ENCODE measurements at places on chromosomes 2 and 18.

DNA sequence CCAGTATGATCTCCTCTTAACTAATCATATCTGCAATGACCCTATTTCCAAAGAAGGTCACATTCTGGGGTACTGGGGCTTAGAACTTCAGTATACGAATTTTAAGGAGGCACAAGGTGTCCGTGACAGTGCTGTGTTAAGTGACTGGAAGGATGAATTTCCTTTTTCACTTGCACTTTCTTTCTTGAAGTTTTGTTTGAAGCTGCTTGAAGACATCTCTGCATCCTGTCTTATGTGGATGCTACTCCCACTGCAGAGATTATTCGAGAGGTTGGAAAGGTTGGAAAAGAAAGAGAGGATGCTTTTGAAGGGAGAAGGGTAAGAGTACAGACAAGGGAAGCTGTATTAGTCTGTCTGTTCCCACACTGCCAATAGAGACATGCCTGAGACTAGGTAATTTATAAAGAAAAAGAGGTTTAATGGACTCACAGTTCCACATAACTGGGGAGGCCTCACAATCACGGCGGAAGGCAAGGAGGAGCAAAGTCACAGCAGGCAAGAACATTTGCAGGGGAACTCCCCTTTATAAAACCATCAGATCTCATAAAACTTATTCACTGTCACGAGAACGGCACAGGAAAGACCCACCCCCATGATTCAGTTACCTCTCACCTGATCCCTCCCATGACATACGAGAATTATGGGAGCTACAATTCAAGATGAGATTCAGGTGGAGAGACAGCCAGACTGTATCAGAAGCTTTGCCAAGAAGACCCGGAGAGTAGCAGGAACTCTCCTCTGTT, 3.6 kb upstream of the RNF144A start:
- DNase-seq, result no peak

DNA sequence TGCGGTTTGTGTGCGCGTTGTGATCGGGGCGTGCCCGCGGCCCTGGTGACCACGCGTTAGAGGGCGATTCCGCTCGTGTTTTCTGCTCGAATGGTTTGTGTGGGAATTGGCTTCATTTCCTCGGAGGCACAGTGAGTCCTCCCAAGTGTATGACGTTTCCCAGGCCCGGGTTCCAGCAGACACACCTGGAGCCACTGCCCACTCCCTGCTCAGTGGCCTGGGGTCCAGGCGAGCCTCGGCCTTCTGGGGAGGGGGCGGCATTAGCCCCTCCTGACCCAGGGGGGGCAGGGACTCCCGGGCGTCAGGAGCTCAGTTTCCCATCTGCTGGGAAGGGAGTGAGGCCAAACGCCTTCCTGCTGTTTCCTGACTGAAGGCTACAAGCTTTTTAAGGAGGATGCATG, 92.1 kb downstream of the NFATC1 start:
- no peak for DNase-seq

GRCh38 chr18:69664399-69664798, 263.7 kb downstream of the DOK6 start:
- DNase-seq, result no peak

- no peak for DNase-seq
Observed at GRCh38 chr2:200810998-200811332, 745 bp upstream of the BZW1 start.

GRCh38 chr2:150586858-150587257, 99.4 kb upstream of the RND3 start:
- peak; percentile 48 for DNase-seq

DNA sequence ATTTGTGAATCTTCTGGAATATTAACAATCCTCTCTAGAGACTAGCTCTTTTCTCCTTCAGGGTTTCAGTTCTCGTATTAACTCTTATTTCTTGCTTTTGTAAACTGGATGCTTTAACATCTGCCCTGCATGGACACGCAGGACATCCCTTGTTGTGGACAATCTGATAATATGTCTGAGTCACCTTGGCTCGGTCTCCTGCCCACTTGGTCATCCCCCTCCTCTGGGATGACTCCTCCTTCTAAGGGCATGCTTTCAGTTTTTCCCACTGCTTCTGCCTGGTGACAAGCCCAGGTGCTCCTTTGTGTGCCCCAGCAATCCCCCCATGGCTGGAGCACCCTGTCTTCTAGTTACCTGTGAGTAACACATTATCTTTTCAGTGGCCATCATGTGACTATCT, 460.5 kb downstream of the DSC3 start:
- DNase-seq, result no peak

- peak; percentile 59 for DNase-seq
Observed at GRCh38 chr2:215436705-215437565, 1.1 kb upstream of the FN1 start.

DNA sequence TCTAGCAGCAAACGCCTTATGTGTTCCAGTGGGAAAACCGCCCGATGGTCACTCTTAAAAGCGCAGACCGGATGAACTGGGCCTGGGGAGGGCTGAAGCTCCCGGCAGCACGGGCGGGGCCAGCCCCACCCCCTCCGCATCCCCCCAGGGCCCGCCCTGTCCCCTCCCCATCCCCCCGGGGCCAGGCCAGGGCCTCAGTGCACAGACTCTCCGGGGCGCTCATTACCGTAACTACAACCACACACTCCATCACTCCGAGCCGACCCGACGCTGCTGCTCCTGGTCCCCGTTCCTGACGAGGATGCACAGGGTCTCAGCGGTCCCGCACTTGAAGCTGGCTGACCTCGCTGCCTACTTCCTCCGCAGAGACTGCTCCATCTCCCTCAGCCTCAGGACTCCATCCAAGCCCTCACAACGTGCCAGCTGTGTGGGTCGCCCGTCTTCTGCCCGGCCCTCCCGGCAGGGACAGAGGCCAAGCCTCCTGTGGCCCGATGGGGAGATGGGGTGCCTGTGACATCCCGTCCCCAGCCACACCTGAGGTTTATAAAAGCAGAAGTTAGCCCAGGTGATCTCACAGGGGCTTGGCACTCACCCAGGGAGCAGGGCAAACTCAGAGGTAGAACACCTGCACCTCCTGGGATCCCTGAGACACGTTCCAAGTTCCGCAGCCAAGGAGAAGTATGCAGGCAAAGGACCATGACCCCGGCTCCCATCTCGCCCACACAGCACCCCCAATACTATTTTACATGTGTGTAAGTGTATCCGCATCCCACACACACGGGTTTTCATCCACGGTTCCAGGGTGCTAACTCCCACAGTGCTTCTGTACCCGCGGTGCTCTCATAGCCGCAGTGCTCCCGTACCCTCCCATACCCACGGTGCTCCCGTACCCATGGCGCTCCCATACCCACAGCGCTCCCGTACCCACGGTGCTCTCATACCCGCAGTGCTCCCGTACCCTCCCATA, 36.0 kb downstream of the SLC66A2 start:
- no peak for DNase-seq

GRCh38 chr2:118618279-118618678, 229.2 kb downstream of the EN1 start:
- no peak for DNase-seq

GRCh38 chr2:152093464-152093863, 5.4 kb downstream of the CACNB4 start:
- no peak for DNase-seq

GRCh38 chr2:152047824-152048471, 50.9 kb downstream of the CACNB4 start:
- DNase-seq, result no peak

DNA sequence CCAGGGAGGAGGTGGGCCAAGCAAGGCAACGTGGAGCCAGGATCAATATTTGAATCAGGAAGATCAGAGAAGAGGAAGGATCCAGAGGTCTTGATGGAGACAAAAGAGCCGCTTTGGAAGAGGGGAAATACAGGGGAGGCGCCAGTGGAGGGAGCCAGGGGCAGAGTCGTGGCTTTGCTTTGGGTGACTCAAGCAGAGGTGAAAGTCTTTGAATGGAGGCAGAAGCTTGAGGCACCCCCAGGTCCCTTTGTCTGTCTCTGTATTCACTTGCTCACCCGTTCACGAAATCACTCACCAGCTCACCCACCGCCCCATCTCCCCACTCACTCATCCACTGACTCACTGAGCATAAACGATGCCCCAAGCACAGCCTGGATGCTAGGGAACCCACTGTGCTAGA, 134.1 kb downstream of the ACOXL start:
- DNase-seq, result no peak

DNA sequence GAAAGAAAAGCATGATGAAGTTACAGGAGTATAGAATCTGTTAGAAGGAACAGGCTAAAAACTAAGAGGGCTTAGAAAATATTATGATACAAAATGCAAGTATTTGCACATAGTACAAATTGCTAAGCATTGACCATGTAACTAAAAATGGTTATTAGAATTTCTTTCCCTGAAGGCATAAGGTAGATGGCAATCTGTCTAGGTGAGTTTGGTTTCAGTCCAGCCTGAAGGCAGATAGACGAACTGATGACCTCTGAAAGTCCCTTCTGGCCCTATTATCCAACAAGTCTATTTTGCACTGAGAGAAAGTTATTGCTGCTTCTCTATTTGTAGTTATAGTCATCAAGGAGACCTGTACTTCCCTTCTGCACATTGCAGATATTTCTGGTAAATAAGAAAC, 663.5 kb downstream of the LRP1B start:
- DNase-seq, result no peak

- peak; percentile 41 for DNase-seq
Observed at GRCh38 chr2:25996844-25997243, 14.5 kb upstream of the KIF3C start.

Measured in fibroblast of skin of scalp (primary cell).